ENCODE measurements at places on chromosomes 16 and 17.

- DNase-seq = no peak
These were observed 926 bp upstream of the GFER start for GRCh38 chr16:1982991-1983543.

DNA sequence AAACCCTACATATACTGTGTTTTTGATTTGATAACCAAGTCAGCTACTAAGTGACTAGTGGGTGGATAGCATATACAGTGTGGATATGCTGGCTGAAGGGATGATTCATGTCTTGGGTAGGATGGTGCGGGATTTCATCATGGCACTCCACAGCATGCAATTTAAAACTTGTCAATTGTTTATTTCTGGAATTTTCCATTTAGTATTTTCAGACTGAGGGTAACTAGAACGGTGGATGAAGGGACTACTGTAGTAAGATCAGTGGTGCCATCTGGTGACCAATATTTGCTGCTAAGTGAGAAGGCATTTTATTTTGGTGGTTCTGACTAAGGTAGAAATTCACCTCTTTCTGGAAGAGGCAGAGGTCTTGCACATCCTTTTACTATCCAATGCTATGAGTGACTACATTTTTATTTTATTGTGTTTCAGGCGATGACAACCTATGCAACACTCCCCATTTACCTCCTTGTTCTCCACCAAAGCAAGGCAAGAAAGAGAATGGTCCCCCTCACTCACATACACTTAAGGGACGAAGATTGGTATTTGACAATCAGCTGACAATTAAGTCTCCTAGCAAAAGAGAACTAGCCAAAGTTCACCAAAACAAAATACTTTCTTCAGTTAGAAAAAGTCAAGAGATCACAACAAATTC is 3.1 kb downstream of the CDC6 start:
- DNase-seq = no peak

DNA sequence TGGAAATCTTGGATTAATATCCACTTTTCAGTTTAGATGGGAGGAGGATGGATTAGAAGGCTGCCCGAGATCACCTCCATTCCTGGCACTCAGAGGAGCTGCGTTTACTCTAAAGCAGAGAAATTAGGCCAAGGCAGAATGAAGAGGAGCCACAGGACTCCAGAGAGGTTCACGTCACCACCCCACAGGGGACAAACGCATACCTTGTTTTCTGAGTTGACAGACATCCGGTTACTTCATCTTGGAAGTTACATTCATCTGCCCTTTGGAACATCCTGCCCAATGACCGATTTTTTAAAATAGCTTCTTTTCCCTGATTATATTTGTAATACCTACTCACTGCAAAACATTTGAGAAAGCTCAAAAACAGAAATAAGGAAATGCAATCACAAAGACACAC is 220.0 kb downstream of the SOX9 start:
- no peak for DNase-seq

GRCh38 chr17:39871801-39872200 is 3.8 kb downstream of the ZPBP2 start:
- DNase-seq = no peak

GRCh38 chr16:81266680-81267095 is 28.2 kb downstream of the BCO1 start:
- DNase-seq = no peak

- no peak for DNase-seq
These were observed 17.1 kb downstream of the GGA3 start for GRCh38 chr17:75244133-75244866.

DNA sequence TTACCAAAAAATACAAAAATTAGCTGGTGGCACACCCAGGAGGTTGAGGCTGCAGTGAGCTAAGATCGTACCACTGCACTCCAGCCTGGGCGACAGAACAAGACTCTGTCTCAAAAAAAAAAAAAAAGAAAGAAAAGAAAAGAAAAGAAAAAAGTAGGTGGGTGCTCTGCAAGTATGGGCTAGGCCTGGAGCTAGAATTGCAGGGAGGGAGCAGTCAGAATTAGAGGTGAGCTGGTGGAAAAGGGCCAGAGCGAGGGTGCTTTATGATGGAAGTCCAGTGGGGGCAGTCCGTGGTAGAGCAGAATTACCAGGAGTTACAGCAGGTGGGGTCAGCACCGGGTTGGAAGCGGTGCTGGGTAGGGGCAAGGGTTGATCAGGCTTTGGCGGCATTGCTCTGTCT is 57.0 kb upstream of the KDM6B start:
- DNase-seq = no peak

- no peak for DNase-seq
These were observed at the start of gene SLC6A2 for GRCh38 chr16:55655897-55656681. Gene SLC6A2 (plus strand): TSS chr16:55655988. CDS start chr16:55656695, 707 bp downstream.

DNA sequence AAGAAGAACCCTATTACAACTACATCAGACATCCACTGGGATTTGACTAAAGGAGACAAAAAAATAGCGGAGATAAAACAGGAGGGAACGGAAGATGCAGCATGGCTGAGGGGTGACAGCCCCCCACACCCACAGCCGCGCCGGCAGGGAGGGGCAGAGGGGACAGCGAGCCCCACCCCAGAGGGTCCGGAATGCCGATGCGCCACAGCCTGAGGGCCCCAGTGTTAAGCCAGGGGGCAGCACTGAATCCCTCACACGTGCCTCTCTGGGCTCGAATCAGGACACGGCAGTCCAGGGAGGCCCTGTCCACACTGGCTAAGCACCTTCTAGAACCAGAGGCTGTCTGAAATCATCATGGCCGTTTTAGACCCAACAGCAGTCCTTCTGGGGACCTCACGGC is 18.8 kb downstream of the MAP1LC3B start:
- no peak for DNase-seq

DNA sequence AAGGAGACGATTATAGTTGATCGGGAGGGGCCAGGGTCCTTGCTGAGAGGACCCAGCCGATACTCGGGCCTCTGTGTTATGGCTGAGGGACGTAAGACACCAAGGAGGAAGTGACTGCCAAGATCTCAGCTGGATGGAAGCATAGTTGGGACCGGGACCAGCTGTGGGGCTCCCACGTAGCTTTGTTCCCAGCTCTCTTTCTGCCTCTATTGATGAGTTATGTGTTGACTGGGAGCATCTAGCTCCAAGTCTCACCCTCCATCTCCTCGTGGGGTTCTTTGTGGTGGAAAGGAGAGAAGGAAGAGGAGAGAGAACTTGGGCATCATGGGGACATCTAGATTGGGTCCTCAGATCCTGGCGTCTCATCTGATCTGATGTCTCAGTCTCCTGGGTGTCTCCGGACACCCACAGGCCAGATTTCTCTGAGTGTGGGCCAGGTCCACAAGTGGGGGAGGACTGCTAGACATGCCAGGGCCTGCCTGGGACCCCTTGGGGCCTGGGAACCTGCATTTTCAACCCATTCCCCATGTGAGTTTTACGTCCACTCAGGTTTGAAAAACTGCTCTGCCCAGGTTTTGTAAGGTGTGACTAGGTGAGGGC is 1.0 kb downstream of the MGRN1 start:
- no peak for DNase-seq

DNA sequence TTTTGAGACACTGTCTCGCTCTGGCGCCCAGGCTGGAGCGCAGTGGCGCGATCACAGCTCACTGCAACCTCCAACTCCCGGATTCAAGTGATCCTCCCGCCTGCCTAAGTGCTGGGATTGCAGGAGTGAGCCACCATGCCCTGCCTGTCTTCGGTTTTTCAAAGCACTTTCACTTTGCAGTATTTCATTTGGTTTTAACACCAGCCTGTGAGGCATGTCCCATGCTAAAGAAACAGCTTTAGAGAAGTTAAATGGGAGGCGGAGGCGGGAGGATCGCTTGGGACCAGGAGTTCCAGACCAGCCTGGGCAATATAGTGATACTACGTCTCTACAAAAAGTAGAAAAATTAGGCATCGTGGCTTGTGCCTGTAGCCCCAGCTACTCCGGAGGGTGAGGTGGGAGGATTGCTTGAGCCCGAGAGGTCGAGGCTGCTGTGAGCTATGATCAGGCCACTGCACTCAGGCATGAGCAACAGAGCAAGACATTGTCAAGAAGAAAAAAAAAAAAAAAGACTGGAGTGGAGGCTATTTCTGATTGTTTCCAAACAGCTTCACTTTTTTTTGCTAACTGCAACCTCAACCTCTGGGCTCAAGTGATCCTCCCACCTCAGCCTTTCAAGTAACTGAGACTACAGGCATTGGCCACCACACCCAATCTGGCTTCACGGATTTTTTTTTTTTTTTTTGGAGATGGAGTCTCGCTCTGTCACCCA is 1.3 kb downstream of the METTL23 start:
- no peak for DNase-seq

GRCh38 chr17:20059728-20060188 is 50.6 kb downstream of the SPECC1 start:
- DNase-seq = no peak

DNA sequence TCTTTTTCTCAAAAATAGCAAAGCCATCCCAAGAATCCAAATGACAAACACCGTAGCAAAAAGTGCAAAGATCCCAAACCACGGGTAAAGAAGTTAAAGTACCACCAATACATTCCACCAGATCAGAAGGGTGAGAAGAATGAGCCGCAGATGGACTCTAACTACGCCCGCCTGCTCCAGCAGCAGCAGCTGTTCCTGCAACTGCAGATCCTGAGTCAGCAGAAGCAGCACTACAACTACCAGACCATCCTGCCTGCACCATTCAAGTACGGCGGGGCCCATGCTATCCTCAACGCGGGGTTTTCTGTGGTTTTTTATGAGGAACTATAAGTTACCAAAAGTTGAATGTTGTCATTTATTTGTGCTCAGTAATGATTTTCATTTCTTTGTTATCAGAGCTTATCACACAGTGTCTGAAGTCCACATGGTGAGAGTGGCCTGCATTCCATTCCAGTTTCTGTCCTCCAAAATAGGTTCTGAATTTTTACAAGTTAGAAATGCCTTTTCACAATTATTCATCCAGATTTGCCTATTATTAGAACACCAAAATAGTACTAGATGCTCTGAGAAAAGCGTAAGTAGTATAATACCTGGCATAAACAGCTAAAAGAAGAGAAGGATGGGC is 169.2 kb downstream of the MRTFB start:
- DNase-seq = no peak

DNA sequence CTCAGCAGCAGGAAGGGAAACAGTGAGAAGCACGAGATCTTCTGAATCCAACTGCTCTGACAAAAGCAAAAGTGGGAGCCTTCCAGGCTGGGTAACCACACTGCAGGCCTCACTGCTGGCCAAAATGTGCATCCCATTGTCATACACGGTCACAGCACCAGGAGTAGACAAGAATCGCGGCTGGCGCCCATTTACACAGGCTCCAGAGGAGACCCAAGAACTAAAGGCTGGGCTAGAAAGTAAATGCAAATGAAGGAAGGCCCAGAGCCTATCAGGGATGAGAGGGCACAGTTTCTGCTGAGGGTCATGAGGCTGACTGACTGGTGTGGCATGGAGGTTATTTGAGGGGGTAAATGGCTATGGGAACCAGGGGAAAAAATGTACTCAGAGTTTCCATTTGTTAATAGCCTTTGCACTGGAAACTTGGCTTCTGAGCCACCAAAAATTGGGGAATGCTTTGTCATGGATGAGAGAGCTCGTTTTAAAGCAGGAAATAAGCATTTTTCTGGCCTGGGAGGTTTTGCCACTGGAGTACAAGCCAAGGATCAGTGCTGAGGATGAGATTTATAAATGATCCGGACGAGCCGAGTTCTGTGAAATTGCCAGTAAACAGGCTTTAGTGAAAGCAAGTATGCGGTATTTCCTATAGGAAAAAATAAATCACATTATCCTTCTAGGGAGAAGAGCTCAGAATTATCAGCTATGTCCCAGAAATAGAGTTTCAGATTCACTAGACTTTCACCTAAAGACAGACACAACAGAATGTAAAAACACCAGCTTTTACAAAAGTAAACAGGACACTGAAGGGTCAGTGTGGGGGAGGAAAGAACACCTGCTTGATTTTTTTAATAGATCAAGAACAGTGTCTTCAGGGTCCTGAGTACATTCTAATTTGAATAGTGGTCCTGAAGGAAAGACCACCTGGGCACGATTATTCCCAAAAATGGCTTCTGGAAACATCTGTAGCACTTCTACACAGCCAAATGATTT is 66.9 kb upstream of the GSG1L start:
- DNase-seq = no peak

- DNase-seq = no peak
These were observed 35.6 kb downstream of the CLEC16A start for GRCh38 chr16:10979717-10980601.

DNA sequence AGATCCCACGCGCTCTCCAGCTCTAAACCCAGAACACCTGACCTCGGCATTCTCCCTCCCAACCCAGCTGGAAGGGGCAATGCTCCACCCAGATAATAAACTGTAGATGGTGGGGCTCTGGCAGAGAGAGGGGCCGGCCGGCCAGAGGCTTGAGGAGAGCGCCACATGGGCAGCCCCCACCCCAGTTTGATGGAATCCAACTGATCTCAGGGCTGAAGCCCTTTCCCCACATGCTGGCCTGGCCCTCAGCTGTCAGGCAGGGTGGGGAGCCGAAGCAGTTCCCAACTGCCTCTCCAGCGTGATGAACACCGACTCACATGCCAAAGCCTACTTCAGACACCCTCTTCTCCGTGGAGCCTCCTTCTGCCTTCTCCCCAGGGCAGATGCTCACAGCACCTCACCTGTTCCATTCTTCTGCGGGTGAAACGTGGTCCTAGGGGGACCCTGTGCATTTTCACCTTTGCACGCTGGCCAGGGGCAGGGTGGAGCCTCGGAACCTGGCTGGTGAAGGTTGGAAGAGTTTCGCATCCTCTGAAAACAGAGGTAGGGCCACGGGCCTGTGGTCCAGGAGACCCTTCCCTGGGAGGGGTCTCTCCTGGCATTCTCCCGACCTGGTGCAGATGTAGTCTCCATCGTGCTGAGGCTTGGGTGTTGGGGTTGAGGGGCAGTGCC is 65.7 kb upstream of the ZNF469 start:
- no peak for DNase-seq

DNA sequence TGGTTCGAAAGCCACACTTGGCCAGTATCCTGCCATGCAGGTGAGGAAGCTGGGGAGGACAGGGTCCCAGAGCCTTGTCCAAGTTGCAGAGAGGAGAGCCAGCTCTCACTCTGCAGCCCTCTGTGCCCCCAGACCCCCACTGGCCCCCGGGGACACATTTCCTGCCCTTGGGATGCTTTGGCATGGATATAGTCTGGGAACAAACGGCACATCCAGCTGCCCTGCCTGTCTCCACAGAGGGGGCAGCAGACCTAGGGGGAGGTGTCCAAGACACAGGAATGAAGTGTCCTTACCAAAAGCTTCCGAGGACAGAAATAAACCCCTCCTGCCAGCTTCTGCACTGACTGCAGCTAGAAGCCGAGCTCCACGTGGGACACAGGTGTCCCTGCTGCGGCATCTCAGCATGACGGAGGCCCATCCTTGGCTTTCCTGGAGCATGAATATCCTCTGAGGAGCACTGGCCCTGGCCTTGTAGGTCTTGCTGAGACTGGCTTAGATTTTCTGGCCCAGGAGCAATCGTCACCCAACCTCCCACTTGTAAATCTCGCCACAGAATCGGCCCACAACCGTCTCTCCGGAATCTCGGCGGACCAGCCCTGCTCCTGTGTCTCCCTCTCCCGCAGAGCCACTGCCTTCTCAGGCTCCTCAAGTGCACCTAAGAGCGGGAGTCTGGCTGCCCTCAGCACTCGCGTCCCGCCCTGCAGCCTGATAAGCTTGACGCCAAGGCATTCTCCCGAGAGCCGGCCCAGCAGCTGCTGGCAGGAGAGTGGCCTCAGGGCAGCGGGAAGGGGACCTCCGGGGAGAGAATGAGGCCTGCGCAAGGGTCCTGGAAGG is 1.1 kb upstream of the CAPN15 start:
- no peak for DNase-seq
